ENCODE measurements at places on chromosomes 2 and 18. TPM values are rescaled to one million over a fixed set of nuclear protein-coding genes. Genes with fewer than 3 reads are reported as not detected.
A peak's percentile ranks its signal among the peaks of the same experiment; 100 is the strongest.

DNA sequence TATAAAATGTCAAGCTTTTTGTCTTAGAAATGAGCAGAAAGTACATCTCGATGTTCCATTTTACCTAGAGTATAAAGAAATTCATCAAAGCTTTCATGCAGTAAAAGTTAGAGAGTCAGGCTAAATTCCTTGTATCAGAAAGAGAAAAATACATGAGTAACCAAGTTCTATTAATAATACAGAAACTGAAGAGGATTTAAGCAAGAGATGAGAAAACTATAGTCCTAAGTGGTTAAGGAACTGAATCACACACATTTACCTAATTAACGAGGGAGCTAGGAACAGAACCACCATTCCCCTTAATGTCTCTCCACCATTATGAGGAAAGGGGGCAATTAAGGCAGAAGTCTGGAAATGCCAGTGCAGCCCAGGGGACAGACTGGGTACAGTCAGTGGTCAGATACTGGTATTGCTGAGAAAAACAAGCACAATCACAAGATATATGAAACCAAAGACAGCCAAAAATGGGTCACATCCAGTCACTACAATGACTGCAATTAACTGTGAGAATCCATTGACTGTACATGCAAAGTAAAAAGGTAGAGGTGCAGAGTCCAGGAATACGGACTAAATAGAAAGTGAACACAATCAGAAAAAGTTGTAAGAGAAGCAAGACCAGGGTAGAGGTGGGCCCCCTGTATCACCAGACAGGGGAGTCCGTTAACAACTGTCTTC, 23.9 kb downstream of the MAP4K3 start:
- no peak for DNase-seq

The OTX1 gene
- total RNA-seq, result 12.4 TPM

- DNase-seq, result no peak
These were observed 14.8 kb upstream of the SLC66A3 start for GRCh38 chr2:11140492-11140891.

The SIX2 gene
- total RNA-seq, result not detected

The MEP1B gene
- not detected for total RNA-seq

DNA sequence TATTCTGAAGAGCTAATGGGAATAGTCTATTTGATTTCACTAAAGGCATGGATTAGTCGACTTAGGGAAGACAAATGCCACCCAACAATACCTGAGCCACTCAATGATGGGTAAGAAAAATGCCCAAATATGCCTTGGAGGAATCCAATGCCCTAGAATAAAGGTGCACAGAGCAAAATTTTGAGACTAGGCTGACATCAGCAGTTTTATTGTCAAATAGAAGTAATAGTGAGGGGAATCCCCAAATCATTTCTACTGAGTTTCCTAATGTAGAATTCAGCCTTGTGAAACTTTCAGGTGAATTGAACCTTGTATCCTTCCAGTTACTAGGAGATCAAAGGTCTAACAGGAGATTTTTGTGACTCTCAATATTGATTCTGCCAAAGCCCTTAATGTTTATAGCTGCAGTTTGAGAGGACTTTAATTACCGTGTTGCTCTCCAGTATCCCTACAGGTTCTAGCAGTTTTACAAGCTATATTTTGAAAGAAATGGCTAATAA, 50.8 kb upstream of the THSD7B start:
- no peak for DNase-seq

DNA sequence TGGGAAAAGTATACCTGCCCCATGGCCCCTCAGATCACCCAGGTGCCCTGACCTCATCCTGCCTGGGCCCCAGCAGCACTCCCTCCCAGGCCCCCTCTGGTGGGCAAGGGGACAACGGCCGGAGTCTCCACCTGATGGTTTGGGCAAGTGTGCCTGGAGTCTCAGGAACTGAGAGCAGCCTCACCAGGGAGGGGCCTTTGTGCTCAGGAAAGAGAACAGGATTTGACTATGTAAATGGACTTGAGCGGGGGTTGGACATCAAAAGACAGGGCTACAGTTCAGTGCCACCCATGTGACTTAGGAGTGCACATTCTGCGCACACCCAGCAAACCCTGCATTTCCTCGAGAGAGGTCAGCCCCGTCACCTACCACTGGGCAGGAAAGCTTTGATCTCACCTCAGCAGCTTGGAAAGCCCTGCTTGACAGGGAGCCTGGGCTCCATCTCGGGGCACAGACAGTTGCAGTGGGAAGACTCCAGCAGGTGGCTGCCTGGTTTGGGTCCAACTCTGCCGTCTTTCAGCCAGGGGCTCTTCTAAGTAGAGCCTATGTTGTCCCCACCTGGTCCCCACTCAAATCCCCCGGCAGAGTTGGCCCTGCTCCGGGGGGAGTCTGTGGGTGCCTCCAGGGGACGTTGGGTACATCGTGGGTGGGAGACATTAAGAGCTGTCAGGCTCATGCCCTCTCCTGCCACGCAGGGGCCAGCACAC, 3.3 kb downstream of the INPP5D start:
- no peak for DNase-seq

DNA sequence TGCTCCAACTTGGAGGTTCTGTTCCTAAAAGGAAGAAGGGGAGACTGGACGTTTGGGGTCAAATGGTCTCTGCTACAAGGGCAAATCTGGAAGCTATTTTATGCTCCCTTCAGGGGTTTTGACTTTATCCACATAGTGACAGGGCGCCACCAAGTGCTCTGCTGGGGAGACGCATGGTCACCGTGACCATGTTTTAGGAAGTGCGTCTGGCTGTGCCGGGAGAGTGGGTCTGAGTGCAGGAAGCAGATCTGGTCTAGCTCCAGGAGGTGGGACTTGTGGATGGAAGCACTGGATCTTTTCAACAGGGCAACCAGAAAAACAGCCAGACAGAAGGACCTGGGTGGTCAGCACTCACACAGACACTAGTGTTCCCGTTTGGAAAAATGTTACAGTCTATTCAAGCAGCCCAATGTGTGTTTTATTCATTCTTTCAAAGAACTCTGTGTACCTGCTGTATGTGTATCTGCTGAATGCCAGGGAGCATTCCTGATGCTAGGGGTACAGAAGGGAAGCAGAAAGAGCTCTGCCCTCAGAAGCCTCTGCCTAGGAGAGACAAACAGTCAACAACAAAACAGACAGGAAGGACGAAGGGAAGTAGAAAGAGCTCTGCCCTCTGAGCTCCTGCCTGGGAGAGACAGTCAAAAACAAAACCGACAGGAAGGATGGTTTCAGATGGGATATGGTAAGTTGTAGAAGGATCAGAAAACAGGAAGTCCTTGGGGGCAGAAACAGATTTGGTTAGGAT, 14.3 kb downstream of the IMPA2 start:
- DNase-seq, result peak; percentile 49

GRCh38 chr2:33236482-33237385, 239.7 kb upstream of the RASGRP3 start:
- DNase-seq, result no peak

The SERPINB13 gene
- total RNA-seq, result not detected

- no peak for DNase-seq
These were observed 16.1 kb upstream of the CCNYL1 start for GRCh38 chr2:207695293-207695692.

The CCDC85A gene
- total RNA-seq, result 0.16 TPM

GRCh38 chr2:127049927-127050802, 56.8 kb downstream of the BIN1 start:
- DNase-seq, result peak; percentile 76

GRCh38 chr18:2984091-2984490, 28.9 kb downstream of the LPIN2 start:
- no peak for DNase-seq

- DNase-seq, result peak; percentile 23
These were observed 30.3 kb upstream of the B3GNT7 start for GRCh38 chr2:231364961-231365810.

- DNase-seq, result no peak
These were observed 30.4 kb downstream of the EPAS1 start for GRCh38 chr2:46327627-46328026.

DNA sequence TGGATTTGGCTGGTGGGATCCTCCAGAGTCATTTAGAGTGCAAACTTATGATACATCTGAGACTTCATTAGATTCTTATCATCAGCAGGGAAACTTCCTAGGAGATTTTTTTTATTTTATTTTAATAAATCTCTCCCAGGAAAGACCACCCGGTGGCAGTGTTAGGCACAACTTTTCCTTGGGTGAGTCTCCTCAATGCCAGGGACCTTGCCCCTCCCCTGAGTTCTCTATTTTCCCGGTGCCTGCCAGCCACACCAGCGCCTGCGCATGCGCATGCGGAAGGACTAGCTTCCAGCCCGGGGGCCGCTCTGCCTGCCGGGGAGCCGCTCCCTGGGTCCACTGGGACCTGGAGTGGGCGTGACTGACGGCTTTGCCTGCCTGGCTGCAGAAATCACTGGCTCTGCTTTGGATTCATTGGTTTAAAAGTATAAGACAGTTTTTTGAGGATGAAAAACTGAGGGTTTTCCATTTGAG, 86.6 kb downstream of the TMEM182 start:
- DNase-seq, result peak; percentile 75

The NOSTRIN gene
- not detected for total RNA-seq

DNA sequence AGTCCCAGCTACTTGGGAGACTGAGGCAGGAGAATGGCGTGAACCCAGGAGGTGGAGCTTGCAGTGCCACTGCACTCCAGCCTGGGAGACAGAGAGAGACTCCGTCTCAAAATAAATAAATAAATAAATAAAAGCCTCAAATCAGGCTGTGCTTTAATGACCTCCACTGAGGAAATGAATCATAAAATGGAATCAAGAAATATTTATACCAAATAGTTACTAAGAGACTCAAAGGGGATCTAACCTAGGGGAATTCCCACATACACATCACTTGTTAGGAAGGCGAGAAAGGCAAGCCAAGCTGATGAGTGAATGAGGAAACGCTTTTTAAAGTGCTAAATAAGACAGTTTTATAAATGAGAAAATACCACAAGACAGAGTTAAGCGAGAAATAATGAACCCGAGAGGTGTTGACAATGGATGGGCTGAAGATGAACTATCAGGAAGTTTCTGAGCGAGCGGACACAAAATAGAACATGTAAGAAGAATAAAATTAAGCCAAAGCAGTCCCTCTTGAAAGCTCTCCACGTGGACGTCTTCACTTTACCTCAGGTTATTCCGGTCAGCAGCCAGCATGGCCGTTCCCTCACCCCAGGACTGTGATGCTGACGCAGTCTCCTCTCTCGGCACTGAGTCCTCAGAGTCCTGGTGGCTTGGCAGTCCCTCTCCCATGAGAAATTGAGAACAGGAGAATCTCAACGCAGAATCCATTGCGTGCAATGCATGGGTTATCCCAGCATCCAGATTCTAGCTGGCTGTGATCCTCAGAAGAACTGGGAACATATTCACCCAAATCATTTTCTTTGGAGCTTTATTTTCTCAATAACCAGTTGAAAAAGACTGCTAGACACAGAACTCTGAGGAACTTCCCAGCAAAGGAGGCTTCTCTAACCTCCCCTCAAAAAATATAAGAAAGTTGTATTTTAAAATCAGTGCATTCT, 22.3 kb downstream of the PXDN start:
- no peak for DNase-seq

DNA sequence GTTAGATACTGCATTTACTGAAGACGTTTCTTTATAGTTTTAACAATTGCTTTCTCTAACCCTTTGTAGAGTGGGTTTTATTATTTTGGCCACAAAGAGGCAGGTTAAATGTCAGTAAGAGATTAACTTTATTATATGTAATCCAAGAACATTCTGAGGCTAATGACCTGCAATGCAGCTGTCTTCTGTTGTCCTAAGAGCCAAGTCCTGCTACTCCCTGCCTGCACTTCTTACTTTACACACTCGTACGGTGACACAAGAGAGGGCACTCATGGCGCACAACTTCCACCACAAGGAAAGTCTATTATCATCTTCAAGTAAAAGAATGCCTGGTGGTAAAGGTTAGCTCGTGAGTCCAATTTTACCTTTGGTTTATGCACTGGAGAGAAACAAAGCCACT, 471.0 kb upstream of the HNMT start:
- DNase-seq, result no peak

The MAP3K19 gene
- total RNA-seq, result not detected

- no peak for DNase-seq
These were observed 71.7 kb downstream of the CLHC1 start for GRCh38 chr2:55160422-55160821.

GRCh38 chr2:187360286-187360685, 87.8 kb downstream of the CALCRL start:
- no peak for DNase-seq

- peak; percentile 80 for DNase-seq
These were observed 796 bp downstream of the MYO1B start for GRCh38 chr2:191245869-191246531.

DNA sequence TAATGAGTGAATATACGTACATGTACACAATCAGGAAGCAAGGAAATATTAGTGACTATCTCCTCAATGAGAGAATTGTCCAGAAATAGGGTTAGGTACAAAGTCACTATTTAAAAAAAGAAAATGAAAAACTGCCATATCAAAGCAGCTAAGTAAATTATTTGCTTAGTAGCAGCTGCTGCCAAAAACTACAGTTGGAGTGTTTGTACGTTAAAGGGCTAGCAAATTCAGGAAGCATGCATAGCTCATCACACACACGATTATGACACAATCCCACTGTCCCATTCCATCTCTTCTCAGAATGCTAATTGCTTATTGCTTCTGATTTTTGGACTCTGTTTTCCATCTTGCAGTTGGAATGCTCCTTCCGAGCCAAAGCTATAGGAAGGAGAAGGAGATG, 2012.5 kb upstream of the LRRTM1 start:
- DNase-seq, result no peak

The CD8B2 gene
- total RNA-seq, result not detected

DNA sequence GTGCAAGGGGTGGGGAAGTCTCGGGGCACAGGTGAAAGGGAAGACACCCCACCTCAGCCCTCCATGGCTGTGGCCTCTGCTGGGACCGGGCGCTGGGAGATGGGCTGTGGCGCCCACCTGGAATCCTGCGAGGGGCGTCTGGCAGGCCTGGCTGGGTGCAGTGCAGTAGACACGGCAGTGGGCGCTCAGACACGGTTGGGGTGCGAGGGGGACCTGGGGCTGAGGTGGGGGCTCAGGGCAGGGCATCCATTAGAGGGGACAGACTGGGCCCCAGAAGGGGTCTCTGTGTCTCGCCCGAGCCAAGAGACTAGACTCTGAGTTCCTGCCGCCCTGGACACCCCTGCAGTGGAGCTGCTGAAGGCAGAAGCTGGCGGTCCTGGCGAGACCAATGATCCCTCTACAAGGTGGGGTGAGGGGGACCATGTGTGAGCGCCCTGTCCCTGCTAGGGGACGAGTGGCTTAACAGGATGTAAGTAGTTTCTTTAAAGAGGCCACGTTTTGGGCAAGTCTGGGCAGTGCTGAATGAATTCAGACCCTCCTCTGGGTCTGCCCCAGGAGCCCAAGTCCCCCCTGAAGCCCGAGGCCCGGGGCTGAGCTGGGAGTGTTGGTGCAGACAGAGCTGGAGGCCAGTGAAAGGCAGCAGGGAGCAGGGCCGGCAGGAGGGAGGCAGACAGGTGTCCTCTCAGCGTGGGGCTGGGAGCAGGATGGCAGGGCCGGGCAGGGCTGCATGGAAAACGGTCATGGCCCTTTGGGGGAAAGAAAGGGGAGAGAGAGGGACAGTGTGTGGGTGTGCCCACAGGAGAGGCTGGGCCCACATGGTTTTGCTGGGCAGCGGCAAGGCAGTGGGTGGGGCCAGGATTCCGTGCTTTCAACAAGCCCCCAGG, 57.2 kb downstream of the HS6ST1 start:
- no peak for DNase-seq

The NXPH2 gene
- total RNA-seq, result 4.1 TPM

- DNase-seq, result no peak
These were observed 12.9 kb downstream of the TMEM247 start for GRCh38 chr2:46492301-46492700.

GRCh38 chr2:29902356-29902755, 19.0 kb downstream of the ALK start:
- no peak for DNase-seq
